ENCODE measurements at places on chromosomes 3 and 15.

- DNase-seq = no peak
Measured at GRCh38 chr3:89571707-89572106, 464.3 kb downstream of the EPHA3 start.

DNA sequence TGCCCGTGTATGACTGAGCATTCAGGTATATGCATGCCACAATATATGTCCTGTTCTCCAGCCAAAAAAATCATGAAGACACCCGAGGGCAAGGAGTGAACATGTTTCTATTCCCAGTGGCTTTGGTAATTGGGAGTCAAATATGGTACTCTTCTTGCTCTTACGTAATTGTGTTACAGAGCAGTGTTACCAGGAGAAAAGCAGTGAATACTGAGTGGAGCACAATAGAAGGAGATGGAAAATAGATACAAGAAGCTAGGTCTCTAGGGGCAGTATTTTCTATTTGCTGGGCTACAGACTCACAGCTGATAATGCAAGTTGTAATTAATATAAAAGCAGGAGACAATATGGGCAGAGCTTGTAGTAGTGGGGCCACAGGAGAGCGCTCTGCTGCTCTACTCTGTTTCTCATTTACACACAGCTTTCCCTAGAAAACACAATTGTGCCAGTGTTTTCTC is 13.2 kb downstream of the MEIS2 start:
- no peak for DNase-seq

GRCh38 chr3:44026220-44026865 is 215.3 kb upstream of the TOPAZ1 start:
- DNase-seq = no peak

DNA sequence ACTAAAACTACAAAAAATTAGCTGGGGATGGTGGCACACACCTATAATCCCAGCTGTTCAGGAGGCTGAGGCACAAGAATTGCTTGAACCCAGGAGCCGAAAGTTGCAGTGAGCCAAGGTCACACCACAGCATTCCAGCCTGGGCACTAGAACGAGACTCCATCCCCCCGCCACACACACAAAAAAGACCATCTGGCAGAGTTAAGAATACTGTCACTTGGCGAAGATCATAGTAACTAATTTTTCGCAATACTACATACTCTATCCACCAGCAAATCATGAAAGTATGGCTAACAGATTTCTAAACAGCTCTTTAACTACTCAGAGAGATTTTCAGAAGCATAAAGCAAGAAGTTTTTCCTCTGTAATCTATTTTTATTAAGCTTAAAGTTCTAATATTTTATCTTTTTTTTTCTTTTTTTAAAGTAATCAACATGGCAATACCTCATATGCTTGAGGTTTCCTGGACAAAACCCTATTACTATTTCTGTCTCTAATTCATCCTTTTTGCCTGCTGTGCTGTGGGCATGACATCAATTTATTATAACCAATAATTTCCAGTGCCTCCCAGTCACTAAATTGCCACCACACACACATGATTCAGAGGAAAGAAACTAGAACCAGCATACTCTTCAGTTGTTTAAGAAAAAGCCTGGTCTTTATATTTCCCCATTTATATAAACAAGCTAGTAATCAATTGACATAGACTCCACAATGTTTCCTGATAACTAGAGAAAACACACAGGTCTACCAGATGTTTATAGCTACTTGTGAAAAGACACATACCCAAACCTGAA is 46.9 kb downstream of the CHSY1 start:
- DNase-seq = no peak

DNA sequence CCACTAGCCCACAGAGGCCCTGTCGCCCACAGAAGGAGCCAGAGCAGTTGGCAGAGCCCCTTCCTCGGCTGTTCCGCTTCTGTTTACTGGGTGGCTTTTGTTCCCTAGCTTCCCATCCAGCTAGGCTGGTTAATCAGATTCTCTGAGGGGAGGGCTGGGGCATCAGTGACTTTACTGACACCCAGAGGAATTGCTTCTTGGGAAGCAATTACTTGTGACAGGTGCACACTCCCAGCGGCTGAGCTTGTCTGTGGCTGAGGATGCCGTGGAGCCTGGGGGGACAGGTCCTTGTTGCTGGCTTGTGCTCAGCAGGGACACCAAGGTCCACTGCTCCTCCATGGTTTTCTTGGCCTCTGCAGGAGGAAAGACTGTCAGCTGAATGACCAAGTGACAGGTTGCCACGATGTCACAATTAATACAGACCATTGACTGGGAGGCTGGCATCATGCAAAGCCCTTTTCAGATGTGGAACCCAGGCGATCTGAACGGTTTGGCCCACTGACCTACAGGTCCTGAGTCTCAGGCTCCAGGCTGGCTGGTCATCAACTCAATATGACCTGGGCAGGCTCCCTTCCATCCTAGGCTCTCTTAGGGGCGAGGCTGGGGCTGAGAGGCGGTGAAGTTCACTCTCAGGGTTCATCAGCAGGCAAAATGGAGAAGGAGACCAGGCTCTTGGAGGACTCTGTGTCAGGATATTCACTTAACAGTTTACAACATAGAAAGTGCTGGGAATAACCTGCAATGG is 31.8 kb upstream of the SFMBT1 start:
- DNase-seq = no peak

Data from effector memory CD8-positive, alpha-beta T cell (primary cell).